ENCODE measurements at places on chromosomes 6 and 20.
A peak's percentile ranks its signal among the peaks of the same experiment; 100 is the strongest.

GRCh38 chr6:6612308-6612707 is 23.8 kb downstream of the LY86 start:
- no peak for DNase-seq

- no peak for DNase-seq
Measured at GRCh38 chr6:132100388-132100990, 149.3 kb upstream of the CCN2 start.

DNA sequence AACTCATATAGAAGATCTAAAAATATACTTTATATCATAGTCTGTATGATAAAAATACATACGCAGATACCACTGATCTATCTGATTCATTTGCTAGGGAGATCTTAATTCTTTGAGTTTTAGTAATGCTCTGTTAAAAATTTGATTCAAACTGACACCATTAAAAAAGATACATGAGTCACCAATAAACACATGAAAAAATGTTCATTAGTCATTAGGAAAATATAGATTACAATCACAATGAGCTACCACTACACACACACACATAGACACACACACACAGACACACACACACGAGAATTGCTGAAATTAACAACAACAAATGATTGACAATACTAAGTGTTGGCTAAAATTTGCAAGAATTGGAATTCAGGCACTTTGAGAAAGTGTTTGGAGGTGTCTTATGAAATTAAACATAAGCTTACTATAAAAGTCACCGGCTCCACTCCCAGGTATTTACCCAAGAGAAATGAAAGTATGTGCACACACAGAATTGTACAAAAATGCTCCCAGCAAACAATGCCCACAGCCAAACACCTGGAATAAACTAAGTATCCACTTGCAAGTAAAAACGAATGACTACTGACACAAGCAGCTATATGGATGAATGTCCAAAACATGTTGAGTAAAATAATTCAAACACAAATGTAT is 117.7 kb upstream of the GGTLC1 start:
- DNase-seq = peak; percentile 20

DNA sequence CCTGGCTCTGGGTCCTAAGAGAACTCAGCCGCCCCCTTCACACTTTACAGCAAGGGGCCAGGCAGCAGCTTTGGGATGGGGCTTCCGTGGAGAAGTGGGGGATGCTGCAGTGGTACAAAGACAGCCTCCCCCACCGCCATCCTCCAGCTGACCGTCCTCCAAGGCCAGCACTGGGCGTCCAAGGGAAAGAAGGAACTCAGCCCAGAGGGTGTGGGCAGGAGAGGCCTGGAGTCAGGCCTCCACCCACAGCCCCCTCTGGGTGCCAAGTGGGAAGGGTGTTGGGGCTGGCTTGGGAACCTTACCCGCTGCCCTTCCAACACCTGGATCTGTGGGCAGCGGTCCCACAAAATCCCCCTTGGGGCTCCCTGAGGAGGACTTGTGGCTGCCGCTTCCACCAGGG is 13.1 kb downstream of the STMN3 start:
- DNase-seq = no peak

- DNase-seq = no peak
Measured at GRCh38 chr20:5569021-5569420, 181.2 kb upstream of the SHLD1 start.

DNA sequence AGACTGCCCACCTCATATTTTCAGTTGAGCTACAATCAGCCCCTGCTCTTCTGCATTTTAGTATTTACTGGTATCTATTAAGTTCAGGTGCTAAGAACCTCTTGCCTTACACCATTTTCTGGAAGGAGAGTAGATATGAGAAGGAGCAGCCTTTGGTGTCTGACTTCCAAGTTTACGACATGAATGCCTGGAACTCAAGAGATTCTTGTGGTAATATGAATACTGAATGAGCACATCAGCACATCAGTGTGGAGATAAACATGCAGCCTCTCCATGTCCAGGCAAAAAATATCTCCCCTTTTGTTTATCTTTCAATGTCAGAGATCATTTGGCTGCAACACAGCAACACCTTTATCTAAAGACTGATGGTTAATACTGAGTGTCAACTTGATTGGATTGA is 65.8 kb upstream of the THEMIS start:
- no peak for DNase-seq

DNA sequence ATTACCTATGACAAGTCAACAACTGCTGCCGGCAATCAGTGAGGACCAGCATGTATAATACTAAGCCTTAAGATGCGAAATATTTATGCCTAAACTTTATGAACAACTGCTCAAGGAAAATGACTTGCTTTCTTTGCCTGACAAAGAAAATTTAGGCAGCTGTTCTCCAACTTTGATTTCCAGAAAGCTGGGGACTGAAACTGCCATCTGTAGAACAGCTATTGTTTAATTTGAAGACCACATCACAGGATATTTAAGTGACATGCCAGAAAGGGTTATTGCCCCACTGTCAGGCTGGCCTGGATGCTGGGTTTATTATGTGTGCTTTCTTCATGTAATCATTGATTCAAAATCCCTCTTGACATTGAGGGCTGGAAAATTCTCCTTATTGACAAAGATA is 153.9 kb upstream of the ENPP5 start:
- DNase-seq = no peak

DNA sequence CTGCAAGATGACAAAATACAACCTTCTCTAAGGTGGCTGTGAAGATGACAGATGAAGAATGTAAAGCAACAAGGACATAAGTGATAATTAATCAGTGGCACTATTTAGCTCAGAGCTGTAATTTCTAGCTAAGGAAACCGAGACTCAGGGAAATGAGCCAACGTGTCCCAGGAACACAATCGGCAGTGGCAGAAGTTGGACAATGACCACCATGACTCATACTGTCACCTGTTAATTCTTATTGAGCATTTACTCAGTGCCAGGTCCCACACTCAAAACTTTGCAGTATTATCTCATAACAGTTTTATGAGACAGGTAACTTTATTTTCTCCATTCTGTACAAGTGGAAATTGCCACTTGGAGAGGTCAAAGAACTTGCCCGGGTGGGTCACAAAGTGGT is 55.8 kb downstream of the LAMA4 start:
- DNase-seq = no peak

GRCh38 chr6:39777661-39778060 is 14.5 kb upstream of the DAAM2 start:
- DNase-seq = no peak

DNA sequence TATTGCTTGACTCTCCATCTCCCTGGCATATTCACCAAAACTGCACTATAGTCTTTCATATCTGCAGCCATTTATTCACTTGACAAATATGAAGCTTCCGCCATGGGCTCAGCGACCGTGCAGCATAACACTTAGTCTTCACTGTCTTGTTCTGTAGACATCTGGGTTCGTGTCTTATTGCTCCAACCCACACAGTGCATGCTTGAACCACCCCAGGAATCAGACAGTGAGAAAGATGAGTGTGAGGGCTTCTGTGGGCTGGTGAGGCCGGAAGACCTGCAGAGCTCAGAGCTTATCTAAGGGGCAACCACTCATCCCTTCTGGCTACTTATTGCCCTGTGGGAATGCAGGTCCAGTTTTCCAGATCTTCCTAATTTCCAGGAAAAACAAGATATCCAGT is 19.9 kb upstream of the FAM50B start:
- no peak for DNase-seq

- DNase-seq = no peak
Measured at GRCh38 chr6:79789896-79790295, 157.5 kb downstream of the ELOVL4 start.

GRCh38 chr6:37555040-37555781 is 55.5 kb upstream of the CCDC167 start:
- no peak for DNase-seq

GRCh38 chr20:13046409-13046808 is 37.6 kb downstream of the SPTLC3 start:
- DNase-seq = no peak

DNA sequence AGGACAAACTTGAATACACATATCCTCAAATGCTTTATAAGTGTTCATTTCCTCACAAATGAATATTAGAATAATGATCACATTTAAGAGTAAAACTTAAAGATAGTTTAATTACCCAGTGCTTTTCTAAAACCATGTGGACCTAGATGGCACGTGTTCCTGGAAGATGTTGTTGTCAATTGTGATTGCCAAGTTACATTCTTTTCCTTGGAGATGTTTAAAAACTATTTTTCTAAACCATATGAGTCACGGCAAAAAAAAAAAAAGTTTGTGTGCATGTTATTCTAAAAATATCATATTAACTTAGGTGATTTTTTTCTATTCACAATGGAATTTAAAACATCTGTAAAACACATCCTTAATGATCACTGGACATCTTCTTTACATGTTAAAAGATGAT is 51.1 kb downstream of the RCAN2 start:
- DNase-seq = no peak

DNA sequence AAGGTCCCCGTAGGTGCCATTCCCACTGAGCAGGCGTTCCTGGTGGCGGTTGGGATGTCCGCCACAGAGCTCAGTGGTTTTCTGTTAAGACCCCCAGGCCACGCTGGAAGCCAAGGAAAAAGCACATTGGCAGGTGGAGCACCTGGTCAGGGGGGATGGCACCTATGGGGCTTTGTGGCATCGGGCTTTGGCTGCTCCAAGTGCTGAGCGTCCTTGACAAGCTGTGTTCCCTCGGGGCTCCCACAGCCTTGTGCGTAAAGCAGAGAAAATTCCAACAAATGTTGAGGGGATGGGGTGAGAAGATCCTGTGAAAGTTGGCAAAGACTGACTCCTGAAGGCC is 135.4 kb downstream of the JPH2 start:
- DNase-seq = no peak

DNA sequence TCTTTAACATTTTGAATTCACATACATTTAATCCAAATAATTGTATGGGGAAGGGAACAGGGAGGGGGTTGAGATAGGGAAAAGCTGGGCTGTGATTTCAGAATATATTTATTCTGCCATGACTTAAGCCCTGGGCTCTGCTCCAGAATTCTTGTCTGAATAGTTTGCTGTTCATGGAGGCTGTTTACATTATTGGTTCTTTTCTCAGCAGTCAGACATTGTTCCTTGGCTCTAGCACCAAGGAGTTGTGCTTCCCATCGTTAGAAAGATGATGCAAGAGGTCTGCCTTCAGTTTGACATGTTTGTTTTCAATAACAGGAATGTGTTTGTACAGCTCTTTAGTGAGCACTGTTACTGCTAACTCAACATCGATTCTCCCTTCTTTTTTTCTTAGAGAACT is 198.8 kb upstream of the CDYL start:
- peak; percentile 63 for DNase-seq

GRCh38 chr6:78810146-78810545 is 57.2 kb upstream of the IRAK1BP1 start:
- DNase-seq = peak; percentile 49
